Fibroblast of the conjunctiva (primary cell): ENCODE measurements at places on chromosomes 3 and 15.

- peak; percentile 1 for DNase-seq
These were observed 905.8 kb downstream of the IGSF11 start for GRCh38 chr3:118128886-118129285.

DNA sequence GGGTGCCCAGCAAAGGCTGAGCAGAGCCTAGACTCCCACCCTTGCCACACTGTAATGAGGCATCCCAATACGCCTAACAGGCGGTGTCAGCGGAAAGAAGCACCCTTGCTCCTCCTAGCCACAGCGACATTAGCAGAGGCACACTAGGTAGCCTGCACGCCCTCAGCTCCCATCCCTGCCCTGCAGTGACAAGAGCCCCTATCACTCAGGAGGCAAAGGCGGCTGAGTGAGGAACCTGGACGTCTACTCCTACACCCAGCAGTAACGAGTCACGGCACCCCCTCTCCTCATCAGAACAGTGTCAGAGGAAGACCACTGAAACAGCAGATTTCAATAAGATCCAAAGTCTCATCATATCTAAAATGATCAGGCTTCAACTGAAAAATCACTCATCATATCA, 12.0 kb upstream of the MAP6D1 start:
- DNase-seq, result no peak

DNA sequence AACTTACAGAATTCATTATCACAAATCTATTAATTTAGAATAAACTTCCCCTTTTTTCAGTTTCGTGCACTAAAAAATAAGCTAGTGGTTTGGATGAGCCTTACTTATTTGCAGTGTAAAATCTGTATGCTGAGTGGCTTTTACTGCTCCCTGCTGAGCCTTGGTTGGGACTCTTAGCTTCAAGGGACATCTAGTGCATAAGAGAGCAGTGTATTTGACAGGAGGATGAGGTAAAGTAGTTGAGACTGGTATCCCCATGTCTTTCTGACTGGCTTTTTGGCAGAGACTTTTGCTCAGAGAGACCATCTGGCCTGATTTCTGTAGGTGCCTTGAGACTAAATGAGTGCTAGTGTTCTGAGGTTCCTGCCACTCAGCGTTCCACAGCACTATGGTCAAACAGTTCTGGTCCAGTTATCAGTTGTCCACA, 11.8 kb downstream of the CAPN7 start:
- no peak for DNase-seq

- DNase-seq, result no peak
These were observed 54.7 kb downstream of the OXNAD1 start for GRCh38 chr3:16319723-16320122.

GRCh38 chr3:66366747-66367146, 134.1 kb downstream of the LRIG1 start:
- no peak for DNase-seq

- DNase-seq, result peak; percentile 43
These were observed 609 bp upstream of the TBC1D23 start for GRCh38 chr3:100260081-100260684.

DNA sequence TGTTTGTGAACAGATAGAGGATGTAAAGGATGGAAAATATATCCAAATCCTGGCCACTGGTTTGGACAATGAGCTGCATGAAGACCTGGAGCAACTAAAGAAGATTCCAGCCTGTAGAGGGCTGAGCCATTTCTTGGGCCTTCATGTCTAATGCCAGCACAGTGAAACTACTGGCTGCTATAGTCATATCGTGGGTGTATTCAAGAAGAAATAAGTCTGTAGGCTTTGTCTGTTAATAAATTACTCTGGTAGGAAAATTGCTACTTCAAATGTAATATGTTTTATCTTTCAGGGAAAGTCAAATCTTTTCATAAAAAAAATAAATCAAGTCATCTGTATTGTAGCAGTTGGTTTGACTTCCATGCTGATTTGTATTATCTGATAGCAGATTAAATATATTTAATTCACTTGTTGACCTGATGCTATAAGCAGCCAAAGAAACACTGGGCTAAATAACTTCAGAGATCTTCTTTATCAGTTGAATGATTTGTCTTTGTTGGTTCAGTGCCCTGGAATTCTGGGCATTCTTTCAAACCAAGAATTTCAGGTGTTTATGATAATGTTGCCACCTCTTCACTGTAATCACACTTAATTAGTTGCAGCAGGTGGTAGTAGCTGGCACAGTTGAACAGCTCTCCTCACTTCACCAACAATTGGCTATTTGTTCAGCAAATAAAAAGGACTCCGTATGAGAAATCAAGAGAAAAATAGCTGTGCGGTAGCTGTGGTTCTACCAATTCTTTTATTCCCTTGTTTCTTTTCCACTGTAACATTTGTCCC, 1109.5 kb downstream of the NSUN3 start:
- DNase-seq, result no peak

GRCh38 chr3:113005611-113006010, 14.8 kb downstream of the GTPBP8 start:
- DNase-seq, result no peak

DNA sequence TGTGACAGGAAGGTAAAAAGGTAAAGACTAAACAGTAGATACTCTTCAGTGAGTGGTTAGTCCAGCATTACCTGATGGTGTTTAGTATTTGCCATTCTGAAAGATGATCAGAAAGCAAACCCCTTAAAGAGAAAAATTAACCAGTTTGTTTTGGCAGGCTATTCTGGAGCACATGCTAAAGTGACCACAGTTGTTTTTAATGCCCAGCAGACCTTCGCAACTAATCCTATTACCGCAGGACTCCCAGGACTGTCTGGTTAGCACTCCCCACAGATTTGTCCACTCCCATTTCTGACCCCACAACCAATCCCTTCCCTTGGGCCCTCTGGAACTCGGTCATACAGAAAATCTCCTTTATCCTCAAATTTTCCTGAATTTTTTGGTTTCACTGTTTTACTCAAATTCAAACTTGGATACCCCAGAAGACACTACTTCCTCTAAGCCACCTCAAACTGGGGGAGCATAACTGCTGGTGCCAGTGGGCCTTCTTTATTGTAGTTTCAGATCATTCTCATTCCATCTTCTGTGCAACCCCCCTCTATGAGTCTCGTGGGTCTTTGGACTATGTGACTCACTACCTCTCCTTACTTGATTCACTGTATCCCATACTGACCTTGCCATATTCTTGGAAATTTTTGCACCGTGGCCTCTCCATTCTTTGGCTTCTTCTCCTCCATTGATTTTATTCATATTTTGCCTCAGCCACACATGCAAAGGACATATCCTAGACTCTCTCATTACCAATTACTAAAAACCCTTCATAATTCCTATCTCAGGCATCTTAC, 104.4 kb downstream of the RBMS3 start:
- DNase-seq, result peak; percentile 12

DNA sequence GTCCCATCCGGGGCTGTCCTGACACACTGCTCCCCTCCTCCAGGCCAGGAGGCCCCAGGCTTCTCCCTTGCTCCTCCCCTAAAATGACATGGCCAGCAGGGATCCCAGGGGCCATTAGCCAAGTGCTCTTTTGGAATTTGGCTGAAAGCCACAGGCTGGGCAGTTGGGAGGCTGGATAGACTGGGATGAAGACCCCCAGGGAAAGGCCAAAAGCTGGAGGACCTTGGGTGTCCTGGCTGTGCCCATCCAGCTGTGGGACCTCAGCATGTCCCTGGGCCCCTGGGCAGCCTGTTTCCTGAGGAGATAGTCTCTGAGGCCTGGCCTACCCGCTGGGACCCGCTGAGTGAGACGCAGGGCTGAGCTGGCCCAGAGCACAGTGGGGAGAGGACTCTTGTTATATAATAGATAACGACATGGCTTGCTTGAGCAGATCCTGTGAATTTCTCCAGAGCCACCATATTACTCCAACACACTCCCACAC, 5.7 kb upstream of the PDE8A start:
- no peak for DNase-seq
